ENCODE measurements at places on chromosomes 16 and 17.

- no peak for DNase-seq
Measured at GRCh38 chr17:17269926-17270773, 10.9 kb downstream of the COPS3 start.

- DNase-seq, result no peak
Measured at GRCh38 chr16:75065149-75065505, 51.5 kb downstream of the LDHD start.

DNA sequence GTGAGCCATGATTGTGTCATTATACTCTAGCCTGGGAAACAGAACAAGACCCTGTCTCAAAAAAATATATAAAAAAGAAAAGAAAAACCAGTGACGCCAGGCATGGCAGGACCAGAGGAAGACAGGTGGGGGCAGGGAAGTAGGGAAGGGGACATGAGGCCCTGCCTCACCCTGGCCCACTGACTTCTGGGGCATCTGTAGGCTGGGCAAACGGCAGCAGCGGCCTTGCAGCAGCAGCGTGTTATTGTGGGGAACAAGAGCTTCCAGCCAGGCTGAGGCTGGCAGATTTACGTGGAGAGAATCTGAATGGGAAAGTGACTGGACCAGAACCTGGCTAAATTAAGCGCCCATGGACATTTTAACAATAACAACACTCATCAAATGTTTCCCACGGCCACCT lies 19.4 kb downstream of the CMTM4 start:
- DNase-seq, result no peak

DNA sequence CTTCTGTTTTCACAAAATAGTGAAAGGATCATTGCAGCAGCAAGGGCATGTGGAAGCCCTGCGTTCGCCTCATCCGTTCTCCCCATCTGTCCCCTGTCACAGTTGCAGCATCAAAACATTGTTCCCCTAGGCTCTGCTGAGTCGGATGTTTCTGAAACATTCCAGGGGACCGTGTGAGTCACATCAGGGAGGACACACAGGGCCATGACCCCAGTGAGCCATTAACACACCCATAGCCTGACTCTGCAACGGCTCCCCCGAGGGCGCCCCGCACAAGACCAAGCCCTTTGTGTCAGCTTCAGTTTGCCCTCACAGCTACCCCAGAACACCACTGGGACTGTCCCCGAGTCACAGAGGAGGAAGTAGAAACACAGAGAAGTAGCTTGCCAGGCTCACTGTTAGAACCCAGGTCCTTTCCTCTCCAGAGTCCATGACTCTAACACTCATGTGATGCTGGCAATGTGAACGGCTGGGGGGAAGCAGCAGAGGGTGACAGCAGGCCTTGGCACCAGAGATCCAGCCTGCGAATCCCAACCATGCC lies 63.3 kb upstream of the HSBP1 start:
- no peak for DNase-seq

DNA sequence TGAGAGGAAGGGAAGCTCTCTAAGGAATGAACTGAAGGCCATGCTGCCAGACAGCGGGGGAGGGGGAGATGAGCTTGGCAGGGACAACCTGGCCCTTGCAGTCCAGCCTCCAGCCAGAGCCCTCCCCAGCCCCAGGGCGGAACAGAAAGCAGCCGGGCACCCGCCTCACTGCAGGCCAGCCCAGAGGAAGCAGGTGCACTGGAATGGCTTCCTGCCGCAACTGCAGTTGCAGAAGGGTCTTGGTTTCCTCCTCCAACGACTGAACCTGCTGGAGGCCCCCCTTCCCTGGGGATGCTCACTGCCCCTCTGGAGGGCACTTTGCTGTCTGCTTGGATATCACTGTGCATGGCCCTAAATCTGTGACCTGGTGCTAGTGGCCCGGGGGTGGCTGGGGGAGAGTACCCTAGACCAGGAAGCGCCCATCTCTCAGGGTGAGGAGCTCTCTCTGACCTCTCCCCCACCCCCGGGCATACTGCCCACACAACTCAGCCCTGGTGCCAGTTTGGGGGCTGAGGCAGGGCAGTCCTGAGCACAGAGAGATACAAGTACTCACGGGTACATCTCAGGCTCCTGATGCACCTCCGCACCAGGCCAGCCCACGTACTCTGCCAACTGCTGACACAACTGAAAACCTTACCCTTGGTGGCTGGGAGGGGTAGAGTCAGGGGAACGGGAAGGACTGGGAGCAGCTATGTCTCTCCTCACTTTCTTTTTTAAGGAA lies 41.1 kb downstream of the MYO18A start:
- no peak for DNase-seq

GRCh38 chr17:74745548-74746177 lies 2.8 kb upstream of the NHERF1 start:
- no peak for DNase-seq

Measured in NCI-H2171 (cell line).